Transverse colon (tissue), 4 donors: ENCODE measurements at places on chromosomes 11 and 22. TPM values are rescaled to one million over a fixed set of nuclear protein-coding genes. Genes with fewer than 3 reads are reported as not detected.

DNA sequence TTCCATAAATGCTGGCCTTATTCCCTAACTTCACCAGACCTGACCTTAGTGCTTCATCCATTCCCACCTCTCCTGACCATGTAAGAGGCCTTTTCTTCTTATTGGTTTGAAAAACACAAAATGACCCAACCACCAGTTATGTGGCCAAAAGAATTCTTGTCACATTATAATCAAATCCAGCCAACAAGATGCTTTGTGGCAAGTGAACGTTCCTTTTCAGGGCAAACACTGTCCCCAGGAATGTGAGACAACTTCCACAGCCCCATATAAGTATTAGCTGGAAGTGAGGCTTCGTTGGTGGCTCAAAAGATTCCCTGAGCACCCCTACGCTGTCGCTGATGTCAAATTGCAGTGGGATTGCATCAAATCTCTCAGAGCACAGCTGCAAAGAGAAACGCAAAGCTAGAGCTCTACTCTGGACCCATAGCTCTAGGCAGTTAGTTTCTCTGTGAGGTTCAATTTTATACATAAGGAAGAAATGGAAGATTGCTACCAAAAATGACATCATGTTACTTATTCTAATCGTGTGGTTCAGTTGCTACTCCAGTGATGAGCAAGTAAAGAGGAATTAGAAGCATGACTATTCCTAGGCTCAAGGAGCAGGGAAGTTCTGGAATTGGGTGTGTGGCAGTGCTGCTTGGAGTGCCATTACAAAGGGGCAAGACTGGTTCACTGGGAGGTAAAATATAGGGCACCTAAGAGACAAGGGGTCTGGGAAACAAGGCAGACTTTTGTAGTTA is 26.1 kb downstream of the GLYATL1 start:
- no peak for DNase-seq

GRCh38 chr11:76455931-76456330 is 11.1 kb downstream of the EMSY start:
- DNase-seq, result no peak

DNA sequence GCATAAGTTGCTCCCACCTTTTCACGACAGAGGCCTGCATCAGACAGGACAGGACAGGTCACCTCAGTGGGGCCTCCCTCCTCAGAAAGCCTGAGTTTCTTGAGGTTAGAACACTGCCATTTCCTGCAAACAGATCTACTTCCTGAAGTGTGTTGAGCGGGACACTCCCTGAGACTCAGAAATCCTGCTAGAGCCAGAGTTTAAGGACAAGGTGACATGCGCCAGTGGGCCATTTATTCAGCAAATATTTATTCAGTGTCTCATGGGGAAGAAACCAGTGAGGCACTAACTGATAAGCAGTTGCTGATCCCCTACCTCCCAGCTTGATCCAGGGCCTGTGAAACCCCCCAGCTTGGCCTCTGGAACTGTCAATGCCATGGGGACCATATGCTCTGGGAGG is 454.6 kb downstream of the SOX6 start:
- DNase-seq, result peak; percentile 20

DNA sequence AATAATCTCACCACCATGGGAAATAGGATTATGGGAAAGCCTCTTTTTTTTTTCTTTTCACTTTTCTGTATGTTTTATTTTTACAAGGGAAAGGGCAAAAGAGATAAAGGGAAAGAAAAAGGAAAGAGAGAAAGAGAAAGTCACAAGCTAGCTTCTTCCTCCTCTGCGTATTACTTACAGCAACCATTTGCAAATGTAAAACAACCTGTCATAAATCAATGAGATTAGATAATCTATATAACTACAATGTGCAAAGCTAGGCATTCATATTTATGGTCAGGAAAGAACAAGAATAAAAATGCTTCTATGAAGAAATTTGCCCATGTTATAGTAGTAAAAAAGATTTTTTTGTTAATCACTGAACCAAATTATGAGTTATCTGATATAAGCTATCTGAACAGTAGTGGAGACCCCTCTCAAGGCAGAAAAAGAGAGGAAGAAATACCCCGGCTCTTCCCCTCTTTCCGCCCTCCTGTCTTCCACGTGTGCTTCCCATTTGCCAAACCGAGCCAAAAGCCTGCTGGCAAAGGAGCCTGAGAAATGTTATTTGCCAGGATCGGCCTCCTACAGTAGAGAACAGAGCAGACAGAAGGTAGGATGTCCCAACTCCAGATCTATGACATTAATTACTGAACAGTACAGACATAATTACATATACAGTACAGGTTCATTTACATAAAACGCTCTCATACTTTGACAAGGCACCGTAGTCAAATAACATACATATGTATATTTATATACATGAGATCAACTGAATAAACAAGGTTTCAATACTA is 50.2 kb downstream of the ARHGAP32 start:
- DNase-seq, result no peak

- DNase-seq, result no peak
These were observed 5.6 kb downstream of the CLDN5 start for GRCh38 chr22:19518635-19519034.

- DNase-seq, result no peak
These were observed 369.5 kb downstream of the AASDHPPT start for GRCh38 chr11:106446955-106447354.

- no peak for DNase-seq
These were observed 112.3 kb downstream of the TMPRSS5 start for GRCh38 chr11:113593698-113594308.

DNA sequence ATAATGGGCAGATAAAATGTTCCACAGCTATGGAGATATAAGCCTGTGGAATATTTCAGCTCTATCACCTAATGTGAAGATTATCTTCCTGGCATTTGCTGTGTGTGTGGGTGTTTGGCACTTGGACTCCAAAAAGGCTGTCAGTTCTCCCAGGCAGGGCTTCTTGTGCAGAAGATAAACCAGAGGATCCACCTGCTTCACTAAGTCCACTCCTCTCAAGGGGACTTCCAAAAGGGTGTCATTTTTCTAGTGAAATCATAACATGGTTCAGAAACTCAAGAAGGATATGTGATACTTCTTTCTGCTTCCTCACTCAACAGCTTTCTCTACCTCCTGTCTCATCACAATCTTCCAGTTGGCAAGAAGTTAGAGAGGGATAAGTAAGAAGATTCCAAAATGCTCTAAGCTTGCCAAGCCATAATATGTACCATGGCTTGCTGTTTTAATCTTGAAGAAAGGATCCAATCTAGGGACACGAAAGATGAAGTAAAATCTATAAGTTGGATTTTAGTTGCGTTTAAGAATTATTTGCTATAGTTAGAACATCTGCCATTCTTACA is 206.2 kb upstream of the MTMR2 start:
- DNase-seq, result no peak

- DNase-seq, result no peak
These were observed 99.1 kb downstream of the GAB2 start for GRCh38 chr11:78318321-78319114.

- DNase-seq, result no peak
These were observed 66.9 kb downstream of the GAB2 start for GRCh38 chr11:78350646-78351165.

GRCh38 chr11:69912911-69913451 is 93.8 kb upstream of the FGF3 start:
- DNase-seq, result peak; percentile 27

DNA sequence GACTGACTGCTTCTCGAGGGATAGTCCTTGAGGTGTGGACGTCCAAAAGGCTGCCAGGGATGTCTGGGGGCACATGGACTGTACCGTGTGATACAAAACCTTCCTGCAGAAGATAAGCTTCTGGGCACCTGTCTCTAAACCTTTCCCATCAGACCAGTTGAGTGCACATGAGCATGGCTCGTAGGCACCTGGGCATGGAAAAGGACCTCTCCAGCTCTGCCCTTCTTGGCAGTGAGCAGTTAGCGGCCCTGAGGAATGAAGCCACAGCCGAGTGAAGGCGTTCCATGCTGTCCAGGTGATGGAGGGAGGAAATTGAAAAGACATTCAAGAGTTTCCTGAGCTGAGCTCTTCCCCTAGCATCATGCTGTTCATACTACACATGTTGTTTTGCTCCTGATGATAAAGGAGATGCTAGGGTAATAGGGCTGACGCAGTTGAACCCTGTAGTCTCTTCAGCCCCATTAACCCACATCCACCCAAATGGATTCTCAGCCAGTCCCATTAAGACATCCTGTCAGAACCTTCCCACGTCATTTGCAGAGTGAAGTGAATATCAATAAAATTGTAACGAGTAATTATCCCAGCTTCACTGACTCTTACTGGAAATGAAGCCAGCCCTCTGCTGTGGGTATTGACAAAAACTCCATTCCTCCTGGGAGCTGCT is 138.6 kb downstream of the KIRREL3 start:
- no peak for DNase-seq

DNA sequence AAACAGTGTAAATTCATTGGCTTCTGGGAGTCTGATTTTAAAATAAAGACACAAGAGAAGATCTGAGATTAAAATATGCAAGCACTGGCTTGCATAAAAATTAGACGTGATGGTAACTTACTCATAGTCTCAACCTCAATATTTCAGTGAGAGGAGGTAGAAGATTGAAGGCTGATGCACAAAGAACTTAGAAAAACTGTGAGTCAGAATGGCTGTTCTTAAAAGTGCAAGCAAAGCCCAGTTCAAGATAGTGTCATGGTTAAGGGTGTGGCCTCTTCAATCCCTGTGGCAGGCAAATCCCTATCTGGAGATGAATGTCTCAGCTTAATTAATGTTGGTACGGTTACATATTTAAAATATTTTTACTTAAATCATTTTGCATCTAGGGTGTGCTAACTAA is 33.6 kb upstream of the FIBIN start:
- no peak for DNase-seq

GRCh38 chr11:614021-614622 is 1.6 kb downstream of the IRF7 start:
- peak; percentile 32 for DNase-seq

DNA sequence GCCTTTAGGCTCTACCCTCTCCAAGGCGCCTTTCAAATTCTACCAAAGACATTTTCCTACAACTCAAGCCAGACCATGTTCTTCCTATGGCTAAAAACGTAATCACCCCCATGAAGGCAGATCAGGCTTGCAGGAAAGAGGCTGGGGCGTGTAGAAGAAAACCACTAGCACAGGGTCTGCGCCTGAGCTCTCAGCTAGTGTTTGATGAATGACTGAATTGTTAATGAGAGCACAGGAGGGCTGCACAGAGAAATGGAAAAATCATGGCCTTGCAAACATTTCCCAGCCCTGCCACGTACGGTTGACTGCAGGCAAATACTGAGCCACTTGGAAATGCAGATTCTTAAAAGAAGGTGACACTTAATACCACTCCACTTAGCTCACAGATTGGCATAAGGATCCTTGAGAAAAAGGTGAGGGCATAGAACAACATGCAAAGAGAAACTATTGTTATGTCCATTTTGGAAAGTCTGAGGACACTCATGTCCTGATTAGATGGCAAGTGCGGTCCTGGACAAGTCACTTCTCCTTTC is 148.6 kb downstream of the NXPE2 start:
- DNase-seq, result no peak

DNA sequence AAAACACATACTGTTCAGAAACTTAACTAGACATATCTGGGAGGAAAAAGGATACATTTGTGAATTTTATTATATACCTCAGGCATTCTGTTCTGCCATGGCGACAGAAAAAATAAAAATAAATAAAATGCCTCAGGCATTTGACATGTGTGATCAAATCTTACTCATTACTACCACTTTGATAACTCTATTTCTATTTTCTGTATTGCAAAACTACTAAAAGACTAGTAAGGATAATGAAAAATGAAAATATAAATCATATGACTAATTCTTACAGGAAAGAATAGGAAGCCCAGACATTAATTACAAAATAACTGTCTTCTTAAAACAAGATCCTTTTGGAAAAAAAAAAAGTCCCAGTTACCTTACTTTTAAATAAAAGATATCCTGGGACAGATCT is 5.3 kb downstream of the PICALM start:
- DNase-seq, result no peak

- DNase-seq, result no peak
These were observed 121.7 kb upstream of the CRYBB3 start for GRCh38 chr22:25077964-25078363.

GRCh38 chr11:109046284-109046992 is 375.6 kb upstream of the C11orf87 start:
- no peak for DNase-seq

- no peak for DNase-seq
These were observed 593.2 kb downstream of the BRD1 start for GRCh38 chr22:49234459-49234858.

- DNase-seq, result no peak
These were observed 9.9 kb upstream of the NUP160 start for GRCh38 chr11:47857892-47858543.

GRCh38 chr11:16097543-16097942 is 258.8 kb downstream of the SOX6 start:
- peak; percentile 10 for DNase-seq

- no peak for DNase-seq
These were observed 47.5 kb upstream of the TENM4 start for GRCh38 chr11:79488286-79488685.

DNA sequence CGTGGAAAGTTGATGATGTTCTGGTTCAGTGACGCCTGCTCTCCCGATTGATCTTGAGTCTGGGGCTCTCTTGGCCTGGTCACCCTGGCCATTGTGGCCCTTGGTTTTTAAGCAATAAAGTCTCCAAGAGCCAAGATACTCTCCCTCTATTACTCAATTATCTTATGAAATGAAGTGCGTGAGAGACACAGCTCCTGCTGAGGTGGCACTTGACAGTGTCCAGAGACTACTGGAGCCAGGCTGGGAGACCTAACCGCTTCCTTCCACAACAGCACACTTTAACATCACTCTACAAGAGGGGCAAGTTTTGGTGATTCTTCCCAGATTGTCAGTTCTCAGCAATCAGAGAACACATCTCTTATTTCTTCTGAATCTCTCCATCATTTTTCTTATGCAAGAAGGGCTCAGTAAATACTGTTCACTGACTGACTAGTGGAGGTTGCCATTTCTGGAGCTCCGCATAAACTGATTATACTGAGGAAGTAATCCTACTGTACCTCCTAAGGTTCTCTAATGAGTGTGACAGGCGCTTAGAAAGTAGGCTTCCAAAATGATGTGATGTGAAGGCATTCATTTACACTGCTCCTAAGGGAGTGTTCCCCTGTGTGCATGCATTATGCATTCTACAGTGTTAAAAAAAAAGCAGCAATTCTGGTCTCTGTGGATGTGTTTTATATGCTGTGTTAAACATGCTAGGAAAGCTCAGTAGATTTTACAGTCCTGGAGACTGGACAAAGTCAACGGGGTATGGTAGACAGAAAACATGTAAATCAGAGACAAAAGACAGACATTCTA is 968.0 kb downstream of the OPCML start:
- DNase-seq, result no peak

Gene TNKS1BP1
- total RNA-seq, result 74.3 TPM

Gene SERPING1
- total RNA-seq, result 143 TPM

Gene C11orf16
- total RNA-seq, result not detected

Gene TRIM51
- total RNA-seq, result not detected

Gene ANKK1
- total RNA-seq, result not detected

Gene DTX4
- 77.0 TPM for total RNA-seq

Gene ZC3H12C
- 21.2 TPM for total RNA-seq

Gene KRTAP5-7
- 1.3 TPM for total RNA-seq

Gene BCO2
- 2.8 TPM for total RNA-seq

Gene GPR83
- total RNA-seq, result not detected

Gene AGBL2
- total RNA-seq, result 13.5 TPM

Gene CTSF
- 37.4 TPM for total RNA-seq
